Natural killer cell (primary cell): ENCODE measurements at places on chromosomes 4 and X.
A peak's percentile ranks its signal among the peaks of the same experiment; 100 is the strongest.

DNA sequence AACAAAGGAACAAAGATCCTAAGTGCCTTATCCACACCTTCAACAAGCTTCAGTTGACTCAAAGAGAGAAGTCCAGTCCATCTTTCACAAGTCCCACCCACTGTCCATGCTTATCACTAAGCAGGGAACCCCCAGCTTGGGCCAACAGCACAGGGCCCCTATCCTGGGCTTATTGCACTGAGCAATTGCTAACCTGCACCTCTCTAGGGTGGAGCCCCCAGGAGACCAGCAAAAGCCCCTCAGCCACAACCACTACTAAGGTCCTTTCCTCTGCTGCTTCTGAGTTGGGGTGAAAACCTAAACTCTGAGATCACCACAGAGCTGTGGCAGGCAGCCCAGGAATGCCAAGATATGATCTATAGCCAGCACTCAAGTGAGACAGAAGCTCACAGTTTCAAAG is 96.7 kb upstream of the PBDC1 start:
- H3K4me1 ChIP-seq = no peaks in the 10 kb centered on the region
- no peaks in the 10 kb centered on the region for H3K36me3 ChIP-seq
- no peak for DNase-seq
- H3K27me3 ChIP-seq = no peaks in the 10 kb centered on the region
- H3K27ac ChIP-seq = no peak overlapping the region

DNA sequence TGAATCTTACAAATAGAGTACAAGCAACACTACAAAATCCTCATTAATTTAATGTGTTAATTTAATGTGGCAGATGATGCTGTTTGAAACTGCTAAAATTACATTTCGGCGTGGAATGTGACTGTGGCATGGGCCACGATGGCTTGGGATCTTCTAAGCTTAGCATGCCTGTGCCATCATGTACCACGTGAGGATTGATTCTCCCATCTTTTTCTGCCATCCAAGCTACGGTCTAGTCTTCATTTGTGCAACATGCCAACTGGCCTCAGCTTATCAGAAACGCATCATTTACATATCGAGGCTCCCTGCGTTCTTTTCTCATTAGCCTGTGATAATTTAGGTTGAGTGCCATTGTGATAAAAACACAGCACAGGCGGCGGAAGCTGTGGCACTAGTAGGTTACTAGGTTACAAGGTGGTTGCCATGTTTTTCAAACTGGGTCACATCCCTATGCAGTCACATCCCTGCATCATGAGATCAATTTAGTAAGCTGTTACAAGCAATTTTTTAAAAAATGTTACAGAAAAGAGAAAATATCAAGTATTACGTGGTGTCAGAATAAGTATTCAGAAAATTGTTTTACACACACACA is 189.9 kb upstream of the RBPJ start:
- peaks cover 22% of the 10 kb centered on the region for H3K27me3 ChIP-seq
- H3K36me3 ChIP-seq = no peaks in the 10 kb centered on the region
- H3K4me3 ChIP-seq = no peak overlapping the region
- peak; percentile 60 for DNase-seq

GRCh38 chr4:183610033-183610432 is 49.0 kb downstream of the RWDD4 start:
- H3K36me3 ChIP-seq = no peaks in the 10 kb centered on the region
- no peaks in the 10 kb centered on the region for H3K4me1 ChIP-seq
- H3K27ac ChIP-seq = no peak overlapping the region
- H3K27me3 ChIP-seq = no peaks in the 10 kb centered on the region
- no peak for DNase-seq
- no peak overlapping the region for H3K4me3 ChIP-seq

- no peak overlapping the region for H3K4me3 ChIP-seq
- H3K36me3 ChIP-seq = no peaks in the 10 kb centered on the region
- H3K4me1 ChIP-seq = no peaks in the 10 kb centered on the region
- no peak for DNase-seq
- H3K27me3 ChIP-seq = no peaks in the 10 kb centered on the region
Measured at GRCh38 chr4:164467493-164467892, 286.4 kb upstream of the SMIM31 start.

- no peak for DNase-seq
- no peaks in the 10 kb centered on the region for H3K4me1 ChIP-seq
- no peaks in the 10 kb centered on the region for H3K27me3 ChIP-seq
- no peak overlapping the region for H3K27ac ChIP-seq
- H3K36me3 ChIP-seq = no peaks in the 10 kb centered on the region
Measured at GRCh38 chrX:133448512-133449076, 33.3 kb upstream of the GPC4 start.

GRCh38 chr4:7103031-7103606 is 35.3 kb upstream of the GRPEL1 start:
- peak; percentile 89 for DNase-seq
- H3K4me1 ChIP-seq = peaks cover 25% of the 10 kb centered on the region
- peak overlapping the region; percentile 44 for H3K4me3 ChIP-seq
- no peaks in the 10 kb centered on the region for H3K36me3 ChIP-seq
- H3K27ac ChIP-seq = no peak overlapping the region

GRCh38 chrX:49111791-49112190 is 11.7 kb downstream of the GPKOW start:
- no peak overlapping the region for H3K27ac ChIP-seq
- peaks cover 6% of the 10 kb centered on the region for H3K4me1 ChIP-seq
- no peaks in the 10 kb centered on the region for H3K27me3 ChIP-seq
- no peak overlapping the region for H3K4me3 ChIP-seq
- no peak for DNase-seq

GRCh38 chr4:171101845-171102244 is 711.4 kb upstream of the GALNTL6 start:
- no peak overlapping the region for H3K4me3 ChIP-seq
- no peaks in the 10 kb centered on the region for H3K4me1 ChIP-seq
- H3K27ac ChIP-seq = no peak overlapping the region

DNA sequence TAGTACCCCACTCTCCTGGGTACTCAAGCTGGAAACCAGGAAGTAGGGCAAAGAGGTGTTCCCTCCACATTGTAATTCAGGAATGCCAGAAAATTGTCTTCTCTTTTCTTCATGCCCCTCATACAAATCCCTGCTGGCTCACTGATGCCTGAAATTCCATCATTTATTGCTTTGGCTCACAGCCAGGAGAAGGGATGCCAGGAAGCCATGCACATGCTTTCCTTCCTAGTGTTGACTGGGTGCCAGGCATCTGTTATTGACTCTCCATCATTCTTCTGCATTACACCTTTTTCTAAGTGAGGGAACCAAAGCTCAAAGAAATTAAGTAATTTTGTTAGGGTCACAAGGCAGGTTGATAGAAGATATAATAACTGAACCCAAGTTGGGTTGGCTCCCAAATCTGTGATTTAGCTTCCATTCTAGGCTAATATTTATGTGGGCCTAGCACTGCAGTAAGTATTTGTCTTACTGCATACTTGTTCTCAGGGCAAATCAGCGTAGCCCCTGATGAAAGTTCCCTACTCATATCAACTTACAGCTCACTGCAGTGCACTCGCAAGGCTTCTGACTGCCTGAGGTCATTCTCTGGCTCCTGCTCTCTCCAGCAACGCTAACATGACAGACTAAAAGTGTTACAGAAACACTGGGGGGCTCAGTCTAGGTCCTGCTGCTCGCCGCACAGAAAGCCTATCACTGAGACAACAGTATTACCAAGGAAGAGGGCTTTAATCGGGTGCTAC is 89.0 kb downstream of the TRAPPC11 start:
- DNase-seq = no peak
- H3K4me1 ChIP-seq = no peaks in the 10 kb centered on the region
- H3K27ac ChIP-seq = no peak overlapping the region

DNA sequence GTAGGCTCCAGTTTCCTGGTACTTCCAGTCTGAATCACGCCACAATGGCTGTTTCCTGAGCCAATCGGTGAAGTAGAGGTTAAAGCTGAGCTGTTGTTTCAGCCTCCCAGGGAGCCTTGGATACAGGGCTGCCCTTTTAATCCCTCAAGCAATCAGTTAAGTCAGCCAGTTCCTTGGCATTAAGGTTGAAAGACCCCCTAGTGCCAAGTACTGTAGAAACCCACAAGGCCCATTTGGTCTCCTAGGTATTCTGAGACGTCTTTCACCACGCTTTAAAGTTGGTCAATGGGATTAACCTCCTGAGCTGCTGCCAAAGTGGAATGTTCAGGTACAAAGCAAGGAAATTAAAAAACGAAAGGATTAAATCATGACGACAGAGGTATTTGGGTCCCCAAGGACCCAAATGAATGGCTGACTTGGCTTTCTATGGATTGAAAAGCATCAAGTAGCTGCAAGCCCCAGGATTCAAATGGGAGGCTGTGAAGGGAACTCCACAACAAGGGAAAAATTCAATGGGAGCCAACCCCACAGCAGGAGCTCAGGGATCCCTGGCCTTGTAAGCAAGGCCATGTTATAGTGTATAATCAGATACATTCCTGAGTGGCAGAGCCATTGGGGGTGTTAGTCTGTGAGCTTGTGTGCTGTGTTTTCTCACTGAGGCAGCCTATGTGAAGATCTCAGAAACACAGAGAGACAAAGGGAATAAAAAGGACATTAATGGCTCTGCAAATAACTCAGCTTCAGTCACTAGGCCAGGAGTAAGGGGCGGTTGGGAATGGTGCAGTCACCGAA is 86.0 kb downstream of the ATG4A start:
- H3K36me3 ChIP-seq = no peaks in the 10 kb centered on the region
- H3K27me3 ChIP-seq = no peaks in the 10 kb centered on the region
- H3K27ac ChIP-seq = no peak overlapping the region
- no peaks in the 10 kb centered on the region for H3K4me1 ChIP-seq
- no peak overlapping the region for H3K4me3 ChIP-seq

DNA sequence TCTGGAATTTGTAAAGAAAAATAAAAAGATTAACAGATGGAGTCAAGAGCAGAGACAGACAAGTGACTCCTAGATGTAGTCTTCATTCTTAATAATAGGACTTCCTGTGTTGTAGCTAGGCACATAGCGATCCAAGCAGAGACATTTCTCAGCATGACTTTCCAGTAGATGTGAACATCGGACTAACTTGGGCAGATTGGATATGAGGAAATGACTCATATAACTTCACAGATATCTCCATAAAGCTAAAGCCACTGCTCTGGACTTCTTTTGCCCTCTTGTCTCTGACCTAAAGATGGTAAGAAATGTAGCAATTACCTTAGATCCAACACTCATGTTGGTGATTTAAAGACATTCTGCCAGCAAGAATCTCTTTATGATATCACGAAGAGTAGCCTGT is 131.7 kb downstream of the EPHA5 start:
- no peak for DNase-seq
- H3K27ac ChIP-seq = no peak overlapping the region
- H3K36me3 ChIP-seq = no peaks in the 10 kb centered on the region
- no peaks in the 10 kb centered on the region for H3K27me3 ChIP-seq
- no peaks in the 10 kb centered on the region for H3K4me1 ChIP-seq

DNA sequence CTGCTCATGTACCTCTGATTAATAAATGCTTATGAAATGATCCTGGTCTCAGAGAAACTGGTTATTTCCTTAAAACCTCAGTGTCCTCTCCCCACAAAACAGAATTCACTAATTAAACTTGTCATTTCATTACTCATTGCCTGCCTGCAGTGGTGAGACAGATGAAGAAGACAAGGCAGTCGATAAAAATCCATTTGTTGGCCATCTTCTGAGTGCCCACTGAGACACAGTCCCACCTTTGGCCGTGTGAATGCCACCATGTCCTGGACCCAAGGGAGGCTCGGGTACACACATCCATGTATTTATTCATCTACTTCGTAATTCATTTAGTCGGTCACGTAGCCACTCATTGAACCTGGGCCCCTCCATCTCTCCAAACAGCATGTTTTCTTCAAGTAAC is 3.5 kb downstream of the S100P start:
- no peak overlapping the region for H3K4me3 ChIP-seq
- H3K27me3 ChIP-seq = no peaks in the 10 kb centered on the region
- no peak for DNase-seq
- H3K27ac ChIP-seq = peak overlapping the region; percentile 81
- peaks cover 55% of the 10 kb centered on the region for H3K4me1 ChIP-seq

- no peaks in the 10 kb centered on the region for H3K27me3 ChIP-seq
- DNase-seq = no peak
- no peak overlapping the region for H3K27ac ChIP-seq
- H3K4me1 ChIP-seq = no peaks in the 10 kb centered on the region
Measured at GRCh38 chr4:41712425-41712824, 36.1 kb downstream of the PHOX2B start.

GRCh38 chr4:26464420-26465095 is 25.7 kb downstream of the CCKAR start:
- no peak for DNase-seq
- H3K4me1 ChIP-seq = no peaks in the 10 kb centered on the region
- H3K27me3 ChIP-seq = no peaks in the 10 kb centered on the region
- H3K27ac ChIP-seq = no peak overlapping the region

- no peak overlapping the region for H3K27ac ChIP-seq
- H3K36me3 ChIP-seq = no peaks in the 10 kb centered on the region
- no peaks in the 10 kb centered on the region for H3K27me3 ChIP-seq
- DNase-seq = no peak
Measured at GRCh38 chr4:41077628-41078027, 136.7 kb downstream of the APBB2 start.
